CD4-positive, alpha-beta memory T cell (primary cell): ENCODE measurements at places on chromosomes 2 and 18. TPM values are rescaled to one million over a fixed set of nuclear protein-coding genes. Genes with fewer than 3 reads are reported as not detected.
A peak's percentile ranks its signal among the peaks of the same experiment; 100 is the strongest.

GRCh38 chr2:173150087-173150486 is 74.4 kb downstream of the MAP3K20 start:
- H3K27me3 ChIP-seq: no peaks in the 10 kb centered on the region
- H3K27ac ChIP-seq: no peak overlapping the region
- no peaks in the 10 kb centered on the region for H3K36me3 ChIP-seq
- H3K4me3 ChIP-seq: no peak overlapping the region
- H3K4me1 ChIP-seq: peaks cover 9% of the 10 kb centered on the region

GRCh38 chr2:136628490-136628889 is 136.9 kb upstream of the THSD7B start:
- H3K36me3 ChIP-seq: no peaks in the 10 kb centered on the region
- H3K4me1 ChIP-seq: no peaks in the 10 kb centered on the region
- no peak overlapping the region for H3K27ac ChIP-seq
- DNase-seq: no peak
- no peaks in the 10 kb centered on the region for H3K27me3 ChIP-seq

- no peak overlapping the region for H3K4me3 ChIP-seq
- H3K27ac ChIP-seq: no peak overlapping the region
- H3K4me1 ChIP-seq: no peaks in the 10 kb centered on the region
- no peak for DNase-seq
These were observed 481.9 kb upstream of the SETBP1 start for GRCh38 chr18:44198612-44199284.

DNA sequence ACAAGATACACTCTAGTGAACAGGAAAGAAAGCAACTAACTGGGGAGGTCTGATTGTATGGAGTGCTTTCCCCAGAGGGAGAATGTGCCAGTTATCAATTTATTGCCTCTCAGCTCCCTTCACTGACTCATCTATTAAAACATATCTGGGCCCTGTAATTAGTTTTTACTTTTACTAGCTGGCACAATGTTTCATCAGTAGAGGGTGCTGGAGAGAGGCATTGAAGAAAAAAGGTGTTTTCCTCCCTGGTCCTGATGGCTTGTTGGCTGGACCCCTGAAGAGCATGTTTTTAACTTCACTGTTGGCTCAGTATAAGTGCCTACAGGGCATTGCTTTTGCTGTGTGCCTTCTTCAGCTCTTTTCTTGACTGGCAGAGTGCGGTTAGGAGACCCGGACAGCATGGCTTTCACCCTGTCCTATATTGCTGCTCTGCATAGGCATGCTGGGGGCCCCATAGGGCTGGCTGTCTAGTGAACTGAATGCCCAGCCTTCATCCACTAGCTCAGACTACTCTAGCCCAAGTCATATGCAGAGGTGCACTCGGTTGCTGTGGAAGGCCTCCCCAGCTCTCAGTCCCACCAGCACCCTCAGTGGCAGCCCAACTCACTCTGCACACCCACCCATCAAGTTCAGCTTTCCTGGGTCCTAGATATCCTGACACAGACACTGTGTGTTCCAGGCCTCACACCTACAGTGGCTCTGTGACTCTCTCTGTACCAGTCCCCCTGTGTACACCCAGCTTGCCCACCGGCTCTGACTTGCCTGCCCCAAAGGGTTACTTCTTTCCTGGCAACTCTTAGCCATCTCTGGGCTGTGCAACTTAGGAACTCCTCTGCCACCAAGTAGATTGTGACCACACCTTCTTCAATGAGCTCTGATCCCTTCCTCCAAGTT is 62.3 kb upstream of the ACYP2 start:
- no peak for DNase-seq
- H3K27me3 ChIP-seq: no peaks in the 10 kb centered on the region
- no peak overlapping the region for H3K4me3 ChIP-seq
- no peaks in the 10 kb centered on the region for H3K36me3 ChIP-seq
- H3K4me1 ChIP-seq: peaks cover 27% of the 10 kb centered on the region

- no peak overlapping the region for H3K4me3 ChIP-seq
- H3K36me3 ChIP-seq: no peaks in the 10 kb centered on the region
- no peaks in the 10 kb centered on the region for H3K27me3 ChIP-seq
- no peak for DNase-seq
- H3K4me1 ChIP-seq: no peaks in the 10 kb centered on the region
These were observed 144.6 kb upstream of the EPHA4 start for GRCh38 chr2:221716426-221717303.

- no peak overlapping the region for H3K4me3 ChIP-seq
- H3K27me3 ChIP-seq: no peaks in the 10 kb centered on the region
- no peaks in the 10 kb centered on the region for H3K36me3 ChIP-seq
- H3K4me1 ChIP-seq: no peaks in the 10 kb centered on the region
- DNase-seq: no peak
These were observed 50.6 kb upstream of the FMNL2 start for GRCh38 chr2:152284398-152284797.

GRCh38 chr2:197799068-197799467 is 5.3 kb upstream of the PLCL1 start:
- no peak for DNase-seq
- no peaks in the 10 kb centered on the region for H3K36me3 ChIP-seq
- H3K4me3 ChIP-seq: no peak overlapping the region
- no peaks in the 10 kb centered on the region for H3K27me3 ChIP-seq
- no peak overlapping the region for H3K27ac ChIP-seq

GRCh38 chr2:221334481-221335218 is 237.5 kb downstream of the EPHA4 start:
- H3K27me3 ChIP-seq: no peaks in the 10 kb centered on the region
- H3K36me3 ChIP-seq: no peaks in the 10 kb centered on the region
- no peaks in the 10 kb centered on the region for H3K4me1 ChIP-seq
- no peak overlapping the region for H3K4me3 ChIP-seq
- H3K27ac ChIP-seq: no peak overlapping the region

DNA sequence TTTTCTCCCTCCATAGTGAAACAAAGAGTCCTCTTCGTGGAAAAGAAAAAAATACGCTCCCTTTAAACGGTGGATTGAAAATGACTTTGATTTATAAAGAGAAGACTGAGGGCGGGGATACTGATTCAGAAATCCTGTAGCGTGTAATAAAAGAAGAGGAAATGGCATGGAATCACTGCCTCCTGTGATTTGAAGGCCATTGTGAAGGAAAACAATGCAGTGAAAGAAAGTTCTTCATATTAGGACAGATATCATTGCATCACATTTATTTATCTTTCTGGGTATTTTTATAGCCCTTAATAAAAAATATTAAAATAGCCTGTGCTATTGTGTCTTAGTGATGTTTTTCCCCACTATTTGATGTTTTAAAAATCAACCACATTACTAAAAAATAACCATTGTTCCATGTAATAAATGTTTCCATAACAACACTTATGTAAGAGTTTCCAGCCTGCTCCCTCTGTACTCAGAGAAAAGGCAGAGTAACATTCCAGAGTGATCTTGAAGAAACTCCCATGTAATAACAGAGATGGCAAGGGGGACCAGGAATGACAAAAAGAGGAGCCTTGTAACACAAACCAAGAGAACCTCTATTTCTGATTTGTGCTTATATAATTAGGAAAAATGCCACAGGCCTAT is 8.0 kb downstream of the MRPL33 start:
- DNase-seq: no peak
- no peak overlapping the region for H3K4me3 ChIP-seq
- no peak overlapping the region for H3K27ac ChIP-seq
- no peaks in the 10 kb centered on the region for H3K27me3 ChIP-seq

GRCh38 chr2:43317194-43317593 is 90.8 kb upstream of the ZFP36L2 start:
- no peak overlapping the region for H3K27ac ChIP-seq
- H3K36me3 ChIP-seq: peaks cover 9% of the 10 kb centered on the region
- DNase-seq: no peak
- peaks cover 2% of the 10 kb centered on the region for H3K4me1 ChIP-seq
- H3K4me3 ChIP-seq: no peak overlapping the region
- H3K27me3 ChIP-seq: no peaks in the 10 kb centered on the region

DNA sequence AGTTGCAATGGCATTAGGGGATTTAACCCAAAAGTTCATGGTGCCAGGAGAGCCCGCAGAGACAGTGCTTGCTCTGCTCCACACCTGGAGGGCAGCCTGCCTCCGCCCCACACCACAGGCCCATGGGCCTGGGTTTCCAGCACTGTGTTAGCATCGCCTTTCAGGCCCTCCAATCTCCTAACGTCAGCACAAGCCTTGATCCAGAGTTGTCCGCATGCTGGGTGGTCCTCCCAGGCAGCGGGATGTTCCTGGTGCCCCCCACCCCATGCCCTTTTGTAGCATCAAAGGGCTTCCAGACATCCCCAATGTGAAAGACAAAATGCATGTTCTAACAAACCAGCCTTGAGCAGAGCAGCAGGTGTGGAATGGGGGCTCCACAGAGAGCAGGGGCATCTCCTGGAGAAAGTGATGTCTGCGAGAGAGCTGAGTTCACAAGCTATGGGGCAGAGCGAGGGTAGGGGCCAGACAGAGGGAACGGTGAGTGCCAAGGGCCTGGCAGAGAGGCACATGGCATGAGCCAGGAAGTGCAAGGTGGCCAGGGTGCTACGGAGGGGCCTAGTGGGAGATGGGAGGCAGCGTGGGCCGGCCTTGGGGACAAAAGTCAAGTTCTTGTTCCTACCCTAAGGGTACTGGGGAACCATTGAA is 119.2 kb downstream of the CYP26B1 start:
- H3K27me3 ChIP-seq: no peaks in the 10 kb centered on the region
- DNase-seq: no peak
- no peak overlapping the region for H3K27ac ChIP-seq
- H3K4me3 ChIP-seq: no peak overlapping the region

- no peak overlapping the region for H3K27ac ChIP-seq
- no peaks in the 10 kb centered on the region for H3K27me3 ChIP-seq
- DNase-seq: no peak
These were observed 634.9 kb upstream of the PIK3C3 start for GRCh38 chr18:41320100-41320499.

DNA sequence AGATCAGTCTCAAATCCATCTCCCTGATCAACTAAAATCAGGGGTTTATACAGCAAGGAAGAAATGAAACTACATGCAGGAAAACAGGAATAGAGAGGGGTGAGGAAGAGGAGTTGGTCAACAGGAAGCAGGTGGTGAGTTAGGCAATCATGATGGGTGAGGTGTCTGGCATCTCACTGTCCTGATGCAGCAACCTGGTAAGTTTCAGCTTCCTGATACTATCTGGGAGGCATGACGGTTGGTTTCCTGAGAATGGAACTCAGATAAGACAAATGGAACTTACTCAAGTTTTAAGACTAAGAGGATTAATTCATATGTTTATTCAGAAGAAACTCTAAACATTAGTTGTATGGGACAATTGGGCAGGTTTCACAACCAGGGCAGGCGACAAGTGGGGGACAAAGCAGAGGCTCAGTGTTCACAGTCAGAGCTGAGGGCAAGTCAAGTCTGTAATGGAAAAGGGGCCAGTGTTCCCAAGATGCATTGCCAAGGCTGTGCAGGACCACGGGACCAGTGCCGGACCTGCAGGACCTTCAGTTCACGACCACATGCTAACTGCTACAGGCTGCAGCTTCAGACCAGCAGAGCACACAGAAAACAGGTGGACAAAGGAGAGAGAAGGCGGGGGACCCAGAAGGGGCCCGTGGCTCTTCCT is 17.7 kb upstream of the GALM start:
- DNase-seq: no peak
- no peaks in the 10 kb centered on the region for H3K27me3 ChIP-seq
- no peak overlapping the region for H3K4me3 ChIP-seq
- H3K27ac ChIP-seq: no peak overlapping the region

- no peak for DNase-seq
- no peaks in the 10 kb centered on the region for H3K36me3 ChIP-seq
- H3K4me1 ChIP-seq: no peaks in the 10 kb centered on the region
These were observed 17.0 kb downstream of the THNSL2 start for GRCh38 chr2:88187038-88187676.

GRCh38 chr18:2997846-2998564 is 14.9 kb downstream of the LPIN2 start:
- H3K27ac ChIP-seq: peak overlapping the region; percentile 47
- no peaks in the 10 kb centered on the region for H3K27me3 ChIP-seq
- no peaks in the 10 kb centered on the region for H3K36me3 ChIP-seq
- peaks cover 79% of the 10 kb centered on the region for H3K4me1 ChIP-seq

The IL1RN gene
- total RNA-seq: 2.4 TPM

The FZD7 gene
- 0.47 TPM for total RNA-seq

The ALLC gene
- not detected for total RNA-seq

The ST8SIA5 gene
- total RNA-seq: not detected

The GALNT14 gene
- total RNA-seq: 0.32 TPM

The SKOR2 gene
- not detected for total RNA-seq

The SERPINB11 gene
- total RNA-seq: not detected

The PPP1R7 gene
- total RNA-seq: 68.9 TPM
